ENCODE measurements at places on chromosomes 12 and 14.

GRCh38 chr12:124648710-124649384 is 81.4 kb upstream of the NCOR2 start:
- DNase-seq, result no peak

GRCh38 chr12:33438025-33438772 is 1.4 kb downstream of the SYT10 start:
- no peak for DNase-seq

GRCh38 chr12:65335021-65335714 is 56.7 kb downstream of the MSRB3 start:
- DNase-seq, result no peak

DNA sequence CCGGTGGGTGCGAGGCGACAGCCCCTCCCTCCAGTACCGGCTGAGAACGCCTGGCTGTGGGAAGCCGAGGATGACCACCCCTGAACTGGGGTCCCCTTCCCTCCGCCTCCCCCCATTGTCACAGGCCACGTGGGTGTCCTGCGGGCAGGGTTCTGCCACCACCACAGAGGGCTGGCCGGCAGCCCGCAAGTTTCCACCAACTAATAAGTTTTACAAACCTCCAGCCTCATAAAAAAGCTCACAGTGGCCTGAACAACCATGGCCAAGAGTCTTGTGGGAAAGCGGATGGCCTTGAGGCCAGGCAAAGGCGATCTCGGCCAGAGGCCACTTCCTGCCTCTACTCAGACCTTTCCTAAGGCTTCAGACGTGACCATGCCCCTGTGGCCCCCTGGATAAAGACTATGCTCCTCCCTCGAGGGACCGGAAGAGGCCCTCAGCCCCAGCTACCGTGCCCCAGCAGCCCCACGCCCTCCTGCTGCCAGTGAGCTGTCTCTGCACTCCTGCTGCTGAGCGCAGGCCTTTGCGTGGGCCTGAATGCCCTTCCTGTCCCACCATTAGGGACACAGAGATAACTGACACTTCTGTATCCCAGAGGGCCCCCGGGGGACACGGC is 46.1 kb upstream of the DLK1 start:
- DNase-seq, result no peak

GRCh38 chr14:102323102-102323501 is 3.6 kb downstream of the ZNF839 start:
- DNase-seq, result no peak

- DNase-seq, result peak; percentile 3
Measured at GRCh38 chr14:103427485-103428443, 42.5 kb downstream of the MARK3 start.

- DNase-seq, result no peak
Measured at GRCh38 chr14:24705840-24706239, 71.8 kb upstream of the GZMB start.

- DNase-seq, result no peak
Measured at GRCh38 chr12:15700595-15700994, 88.6 kb downstream of the EPS8 start.

DNA sequence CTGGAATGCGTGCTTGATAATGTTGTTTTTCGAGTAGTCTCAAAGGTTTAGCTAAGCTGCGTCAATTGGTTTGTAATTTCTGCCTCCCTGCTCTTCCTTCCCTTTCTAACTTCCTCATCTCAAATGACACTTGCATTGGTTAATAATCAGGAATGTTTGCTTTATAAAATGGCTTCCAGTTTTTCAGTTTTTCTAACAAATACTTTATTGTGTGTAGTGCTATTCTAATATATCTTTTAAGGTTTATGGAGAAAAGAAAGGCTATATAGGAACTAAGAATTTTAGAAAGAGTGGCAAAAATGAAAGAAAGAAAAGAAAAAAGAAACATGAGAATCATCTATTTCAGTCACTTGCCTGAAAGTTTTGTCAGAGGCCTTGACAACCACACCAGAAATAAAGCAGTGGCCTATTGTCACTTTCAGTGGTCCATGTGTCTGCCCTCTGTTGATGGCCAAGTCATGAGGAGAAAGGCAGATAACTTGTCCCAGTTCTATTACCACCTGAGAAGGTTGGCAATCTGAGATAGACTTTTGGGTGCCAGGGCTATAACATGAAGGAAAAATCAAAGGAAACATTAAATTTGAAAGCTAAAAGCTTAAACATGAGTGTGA is 221.9 kb upstream of the KITLG start:
- no peak for DNase-seq

Data from central memory CD4-positive, alpha-beta T cell (primary cell).